SJSA1 (cell line): ENCODE measurements at places on chromosomes 13 and 19. TPM values are rescaled to one million over a fixed set of nuclear protein-coding genes. Genes with fewer than 3 reads are reported as not detected.

DNA sequence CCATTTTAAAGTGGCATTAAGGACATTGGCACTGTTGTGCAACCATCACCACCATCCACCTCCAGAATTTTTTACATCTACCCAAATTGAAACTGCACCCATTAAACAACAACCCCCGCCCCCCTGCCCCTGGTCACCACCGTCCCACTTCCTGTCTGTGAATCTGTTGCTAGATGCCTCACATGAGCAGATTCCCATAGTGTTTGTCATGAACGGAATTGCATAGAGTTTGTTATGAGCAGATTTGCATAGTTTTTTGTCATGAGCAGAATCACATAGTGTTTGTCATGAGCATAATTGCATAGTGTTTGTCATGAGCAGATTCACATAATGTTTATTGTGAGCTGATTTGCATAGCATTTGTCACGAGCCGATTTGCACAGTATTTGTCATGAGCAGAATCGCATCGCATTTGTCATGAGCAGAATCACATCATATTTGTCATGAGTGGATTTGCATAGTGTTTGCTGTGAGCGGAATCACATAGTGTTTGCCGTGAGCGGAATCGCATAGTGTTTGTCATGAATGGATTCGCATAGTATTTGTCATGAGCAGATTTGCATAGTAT is 54.0 kb upstream of the GTF3A start:
- no peak for DNase-seq

DNA sequence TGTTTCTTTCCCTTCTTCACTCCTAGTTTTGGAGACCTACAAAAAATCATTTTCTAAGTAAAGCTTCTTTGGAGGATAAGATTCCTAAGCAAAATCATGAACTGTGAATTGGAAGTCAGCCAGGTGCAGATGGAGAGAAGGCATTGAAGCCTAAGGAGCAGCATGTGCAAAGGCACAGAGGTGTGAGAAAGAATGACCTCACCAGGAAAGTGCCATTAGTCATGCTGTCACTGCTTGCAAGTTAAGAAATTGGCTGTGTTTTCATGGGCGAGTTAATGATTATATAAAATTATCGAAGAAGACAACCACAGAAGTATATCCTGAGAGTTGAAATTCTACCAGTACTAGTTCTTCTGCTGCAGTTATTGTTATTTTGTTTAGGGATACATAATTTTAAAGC is 80.3 kb upstream of the KLHL1 start:
- DNase-seq, result no peak

DNA sequence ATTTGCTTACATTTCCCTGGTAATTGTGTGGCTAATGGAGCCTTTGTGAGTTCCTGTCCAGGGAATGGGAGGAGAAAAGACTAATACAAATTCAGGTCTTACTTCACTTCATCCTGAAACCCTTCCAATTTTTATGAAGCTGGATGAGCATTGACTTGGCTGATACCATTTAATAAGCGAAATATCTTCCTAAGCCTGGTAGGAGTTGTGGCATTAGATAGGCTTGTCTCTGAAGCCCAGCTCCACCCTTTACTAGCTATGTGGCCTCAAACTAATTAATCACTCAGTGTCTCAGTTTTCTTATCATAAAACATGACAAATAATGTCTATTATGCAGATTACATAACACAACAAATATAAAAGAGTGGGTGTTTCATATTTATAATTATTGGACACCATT is 106.3 kb downstream of the FGF9 start:
- no peak for DNase-seq

KLK14 gene
- not detected in 2 replicates for total RNA-seq
